ENCODE measurements at places on chromosomes 7 and 10.

- DNase-seq = no peak
Observed at GRCh38 chr10:132869621-132870020, 72.7 kb downstream of the CFAP46 start.

- DNase-seq = no peak
Observed at GRCh38 chr10:98086837-98087708, 47.4 kb upstream of the R3HCC1L start.

GRCh38 chr10:112991888-112992491 is 41.9 kb downstream of the TCF7L2 start:
- peak; percentile 28 for DNase-seq

GRCh38 chr7:121574109-121574508 is 178.0 kb upstream of the FAM3C start:
- DNase-seq = no peak

DNA sequence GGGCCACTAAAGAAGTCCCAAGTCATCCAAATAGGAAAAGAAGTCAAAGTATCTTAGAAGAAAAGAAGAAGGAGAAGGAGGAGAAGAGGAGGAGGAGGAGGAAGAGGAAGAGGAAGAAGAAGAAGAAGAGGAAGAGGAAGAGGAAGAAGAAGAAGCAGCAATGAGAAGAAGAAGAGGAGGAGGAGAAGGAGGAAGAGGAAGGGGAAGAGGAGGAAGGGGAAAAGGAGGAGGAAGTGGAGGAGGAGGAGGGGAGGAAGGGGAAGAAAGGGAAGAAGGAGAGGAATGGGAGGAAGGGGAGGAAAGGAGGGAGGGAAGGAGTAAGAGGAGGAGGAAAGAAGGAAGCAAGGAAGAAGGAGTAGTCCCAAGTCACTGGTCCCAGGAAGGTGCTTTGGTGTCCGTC is 21.7 kb upstream of the RADIL start:
- DNase-seq = no peak

- DNase-seq = no peak
Observed at GRCh38 chr10:97736403-97736901, 476 bp upstream of the ZFYVE27 start.

GRCh38 chr7:41875513-41875912 is 172.6 kb upstream of the INHBA start:
- no peak for DNase-seq

GRCh38 chr7:5689716-5690115 is 91.7 kb downstream of the RNF216 start:
- no peak for DNase-seq

DNA sequence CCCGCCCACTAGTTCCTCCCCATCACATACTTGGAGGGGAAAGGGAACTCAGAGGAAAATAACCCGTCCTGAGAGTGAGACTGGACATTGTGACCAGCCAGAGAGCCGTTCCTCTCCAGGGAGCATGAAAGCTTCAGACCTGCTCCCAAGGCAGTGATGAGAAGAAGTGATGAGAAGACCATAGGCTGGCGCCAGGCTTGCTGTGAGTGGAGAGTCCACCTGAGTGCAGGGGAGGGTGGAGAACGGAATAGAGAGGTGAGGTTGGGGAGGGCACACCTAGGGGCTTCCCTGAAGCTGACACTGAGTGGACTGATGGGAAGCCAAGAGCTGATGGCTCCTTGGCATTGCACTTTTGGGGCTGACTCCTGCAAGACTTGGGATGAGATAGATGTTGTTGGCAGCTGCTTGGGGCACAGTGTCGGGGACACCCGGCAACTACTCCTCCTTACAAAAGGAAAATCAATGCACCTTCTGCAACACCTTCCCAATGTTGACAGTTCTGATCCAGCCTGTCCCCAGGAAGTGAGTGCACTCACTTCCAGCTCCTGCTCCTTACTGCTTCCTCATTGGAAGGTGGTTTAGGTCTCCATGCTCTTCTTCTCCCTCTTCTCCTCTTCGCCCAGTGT is 79.4 kb downstream of the EMX2 start:
- DNase-seq = no peak

DNA sequence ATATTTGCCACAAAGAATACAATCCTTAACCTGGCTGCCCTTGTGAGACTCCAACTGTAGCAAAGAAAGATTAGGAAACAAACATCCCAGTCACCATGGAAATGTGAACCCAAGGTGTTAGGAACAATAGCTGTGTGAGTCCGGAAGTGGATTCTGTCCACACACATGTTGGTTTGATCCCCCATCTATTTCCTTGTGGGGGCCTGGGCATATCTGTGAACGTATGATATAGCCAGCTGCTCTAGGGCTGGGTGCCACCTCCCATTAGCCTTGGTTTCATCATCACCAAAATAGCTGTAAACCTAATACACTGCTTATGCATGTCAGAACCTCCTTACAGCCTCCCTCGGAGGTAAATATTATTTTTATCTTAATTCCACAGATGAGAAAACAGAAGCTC is 26.4 kb downstream of the GRK5 start:
- no peak for DNase-seq

DNA sequence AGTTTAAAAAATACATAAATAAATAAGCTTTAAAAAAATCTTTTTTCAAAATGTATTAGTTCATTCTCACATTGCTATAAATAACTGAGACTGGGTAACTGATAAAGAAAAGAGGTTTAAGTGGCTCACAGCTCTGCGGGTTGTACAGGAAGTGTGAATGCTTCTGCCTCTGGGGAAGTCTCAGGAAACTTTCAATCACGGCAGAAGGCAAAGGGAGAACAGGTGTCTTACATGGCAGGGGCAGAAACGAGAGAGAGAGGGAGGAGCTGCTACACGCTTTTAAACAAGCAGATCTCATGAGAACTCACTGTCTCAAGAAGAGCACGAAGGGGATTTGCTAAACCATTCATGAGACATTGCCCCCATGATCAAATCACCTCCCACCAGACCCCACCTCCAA is 114.6 kb downstream of the DNAJC1 start:
- DNase-seq = no peak

- DNase-seq = no peak
Observed at GRCh38 chr7:149826344-149827088, 11.7 kb upstream of the ZNF862 start.

- no peak for DNase-seq
Observed at GRCh38 chr10:44517635-44518034, 132.7 kb upstream of the CXCL12 start.

GRCh38 chr7:36405409-36405803 is 15.7 kb downstream of the ANLN start:
- DNase-seq = no peak

DNA sequence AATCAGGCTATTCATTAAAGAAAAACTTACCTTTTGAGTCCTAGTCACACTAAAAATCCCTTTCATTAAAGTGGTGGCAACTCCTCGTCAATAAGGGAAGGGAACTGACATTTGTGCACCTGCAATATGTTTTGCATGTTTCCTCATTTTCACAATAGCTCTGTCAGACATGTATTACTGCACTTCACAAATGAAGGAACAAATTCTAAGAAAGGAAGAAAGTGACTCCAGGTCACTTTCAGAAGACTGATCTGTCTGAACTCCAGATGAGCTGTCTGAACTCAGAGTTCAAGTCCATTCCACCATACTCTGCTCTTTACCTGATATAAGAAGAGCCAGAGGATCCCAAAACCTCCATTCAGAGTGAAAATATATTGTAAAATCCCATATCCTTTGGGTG is 50.3 kb upstream of the GSAP start:
- no peak for DNase-seq

- DNase-seq = no peak
Observed at GRCh38 chr7:1987084-1987535, 245.6 kb downstream of the MAD1L1 start.

- DNase-seq = no peak
Observed at GRCh38 chr7:23106823-23107663, 1.5 kb downstream of the KLHL7 start.

- no peak for DNase-seq
Observed at GRCh38 chr7:130263130-130263529, 3.5 kb upstream of the CPA2 start.

DNA sequence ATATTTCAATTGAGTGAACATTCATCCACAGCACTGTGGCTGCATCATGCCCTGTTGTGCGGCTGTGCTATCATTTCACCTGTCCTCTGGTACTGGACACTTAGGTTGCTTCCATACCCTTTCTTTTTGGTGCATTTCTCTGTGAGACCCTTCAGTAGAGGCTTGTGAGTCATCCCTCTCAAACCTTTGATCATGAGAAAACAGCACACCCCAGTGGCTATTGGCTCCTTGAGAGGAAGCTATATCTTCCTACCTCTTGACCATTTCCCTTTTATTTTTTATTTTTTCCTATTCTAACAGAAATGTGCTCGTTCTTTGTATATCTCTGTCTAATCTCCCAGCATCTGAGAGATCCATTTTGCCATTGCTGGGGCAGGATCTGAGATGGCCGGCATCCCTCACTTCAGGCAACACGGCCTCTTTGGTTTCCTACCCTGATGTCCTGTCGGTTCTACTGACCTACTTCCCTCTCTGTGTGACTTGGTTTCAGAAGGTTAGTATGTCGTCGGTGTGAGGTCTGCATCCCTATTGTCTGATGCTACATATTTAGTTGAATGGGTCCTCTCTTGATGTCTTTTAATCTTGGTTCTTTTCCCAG is 23.8 kb upstream of the PIK3AP1 start:
- no peak for DNase-seq

GRCh38 chr10:33697016-33697415 is 362.5 kb upstream of the NRP1 start:
- DNase-seq = no peak

- no peak for DNase-seq
Observed at GRCh38 chr10:25382029-25382810, 207.4 kb downstream of the GPR158 start.

DNA sequence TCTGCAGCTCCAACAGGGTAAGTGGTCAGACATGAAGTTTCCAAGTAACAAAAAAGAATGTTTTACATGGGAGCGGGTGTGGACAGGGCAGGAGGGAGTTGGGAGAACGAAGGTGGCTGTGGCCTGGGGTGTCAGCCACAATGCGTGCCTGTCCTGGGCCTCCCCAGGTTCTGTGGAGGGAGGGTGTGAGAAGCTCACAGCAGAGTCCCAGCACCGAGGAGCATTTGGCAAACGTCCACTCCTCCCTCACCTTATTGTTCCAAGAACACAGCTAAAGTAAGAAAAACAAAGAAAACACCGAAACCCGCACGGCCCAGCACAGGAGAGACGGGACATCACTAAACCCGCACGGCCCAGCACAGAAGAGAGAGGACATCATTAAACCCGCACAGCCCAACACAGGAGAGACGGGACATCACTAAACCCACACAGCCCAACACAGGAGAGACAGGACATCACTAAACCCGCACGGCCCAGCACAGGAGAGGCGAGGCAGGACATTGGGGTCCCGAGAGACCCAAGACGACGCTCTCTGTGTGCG is 226.4 kb downstream of the MAD1L1 start:
- no peak for DNase-seq

DNA sequence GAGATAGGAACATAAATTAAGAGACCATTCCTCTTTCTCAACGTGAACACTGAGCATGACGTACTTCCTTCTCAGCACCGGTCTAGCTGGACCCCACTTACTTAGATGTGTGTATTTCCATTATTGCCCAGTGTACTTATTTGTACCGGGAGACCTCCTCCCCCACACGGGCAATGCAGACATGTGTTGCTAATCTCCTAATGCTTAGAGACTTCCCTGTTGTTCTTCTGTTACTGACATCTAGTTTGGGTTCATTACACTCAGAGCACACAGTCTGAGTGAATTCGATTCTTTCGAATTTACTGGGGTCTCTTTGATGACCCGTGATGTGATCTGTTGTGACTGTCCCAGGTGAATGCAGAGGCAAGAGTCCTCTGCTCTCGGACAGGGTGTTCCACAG is 260.0 kb downstream of the MAD1L1 start:
- DNase-seq = no peak

- DNase-seq = no peak
Observed at GRCh38 chr10:30442019-30442606, 8.1 kb downstream of the MAP3K8 start.

DNA sequence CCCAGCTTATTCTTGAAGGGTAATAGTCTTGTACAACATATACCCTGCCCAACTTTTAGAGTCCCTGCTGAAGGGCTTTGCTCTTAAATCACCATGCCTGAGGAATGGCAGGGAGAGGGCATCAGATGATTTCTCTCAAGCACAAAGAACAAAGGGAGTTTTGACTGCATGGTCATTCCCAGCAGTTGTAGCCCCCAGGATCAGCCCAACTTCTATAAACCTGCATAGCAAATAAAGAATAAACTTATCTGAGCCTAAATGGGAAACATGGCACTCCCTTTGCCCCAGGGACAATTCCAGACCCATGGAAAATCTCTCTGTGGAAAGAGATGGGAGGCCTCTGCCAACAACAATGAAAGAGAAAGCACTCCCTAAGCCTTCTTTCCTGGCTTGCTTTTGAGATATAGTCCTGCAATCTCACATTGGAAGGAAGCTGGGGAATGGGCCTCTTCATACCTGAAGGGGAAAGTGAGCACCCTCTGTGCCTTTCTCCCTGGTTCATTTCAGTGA is 18.7 kb downstream of the CADPS2 start:
- no peak for DNase-seq

- no peak for DNase-seq
Observed at GRCh38 chr10:119199231-119199992, 8.0 kb upstream of the GRK5 start.

GRCh38 chr10:21625623-21626229 is 91.7 kb downstream of the MLLT10 start:
- no peak for DNase-seq

DNA sequence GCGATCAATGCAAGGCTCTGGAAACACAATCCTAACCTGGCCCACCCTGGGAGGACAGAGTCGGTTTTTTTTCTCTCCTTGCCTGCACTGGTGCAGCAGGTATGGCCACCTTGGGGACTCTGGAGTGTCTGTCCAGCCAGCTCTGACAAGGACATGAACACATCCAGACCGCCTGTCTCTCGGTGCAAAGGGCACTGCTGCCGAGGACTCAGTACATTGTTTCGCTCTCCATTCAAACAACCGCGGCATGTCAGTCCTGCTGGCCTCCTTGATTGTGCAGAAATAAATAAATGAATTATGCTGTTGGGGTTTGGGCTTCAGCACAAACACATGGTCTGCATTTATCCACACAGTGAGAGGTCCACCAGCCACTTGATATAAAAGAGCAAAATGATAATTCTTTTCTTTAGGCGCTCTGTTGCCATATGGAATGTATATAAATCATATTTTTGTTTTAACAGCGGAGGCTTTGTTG is 565.2 kb downstream of the KCNMA1 start:
- no peak for DNase-seq

DNA sequence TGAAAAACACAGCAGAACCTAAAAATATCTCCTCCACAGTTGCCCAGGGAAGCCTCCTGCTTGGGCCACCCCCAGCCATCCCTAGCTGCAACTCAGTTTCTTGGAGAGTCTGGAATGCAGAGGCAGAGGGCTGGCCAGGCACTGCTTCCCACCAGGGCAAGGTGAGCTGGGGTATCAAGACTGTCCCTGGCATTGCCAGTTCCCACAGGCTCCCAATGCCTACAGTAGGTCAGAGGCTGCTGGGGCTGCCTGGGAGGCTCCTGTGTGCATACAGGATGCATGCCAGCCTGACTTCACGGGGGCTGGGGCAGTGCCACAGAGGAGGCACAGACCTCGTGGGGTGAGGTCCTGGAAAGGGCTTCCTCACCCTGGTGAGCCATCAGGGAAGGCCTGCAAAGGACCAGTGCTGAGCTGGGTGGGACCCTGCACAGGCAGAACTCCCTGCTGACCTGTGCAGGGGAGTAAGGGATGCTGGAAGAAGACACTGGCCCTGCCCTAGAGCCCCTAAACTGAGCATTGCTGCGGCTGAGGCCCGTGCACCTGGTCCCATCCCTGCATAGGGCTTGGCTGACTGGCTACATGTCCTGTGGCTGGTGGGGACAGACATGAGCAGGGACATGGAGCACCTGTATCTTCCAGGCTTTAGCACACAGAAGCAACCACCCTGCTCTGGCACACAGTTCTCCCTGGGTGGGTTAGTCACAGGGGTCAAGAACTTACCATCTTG is 121.9 kb upstream of the RET start:
- no peak for DNase-seq

All from keratinocyte (primary cell).